Putamen (tissue), 1 donor: ENCODE measurements at places on chromosomes 11 and 22.

DNA sequence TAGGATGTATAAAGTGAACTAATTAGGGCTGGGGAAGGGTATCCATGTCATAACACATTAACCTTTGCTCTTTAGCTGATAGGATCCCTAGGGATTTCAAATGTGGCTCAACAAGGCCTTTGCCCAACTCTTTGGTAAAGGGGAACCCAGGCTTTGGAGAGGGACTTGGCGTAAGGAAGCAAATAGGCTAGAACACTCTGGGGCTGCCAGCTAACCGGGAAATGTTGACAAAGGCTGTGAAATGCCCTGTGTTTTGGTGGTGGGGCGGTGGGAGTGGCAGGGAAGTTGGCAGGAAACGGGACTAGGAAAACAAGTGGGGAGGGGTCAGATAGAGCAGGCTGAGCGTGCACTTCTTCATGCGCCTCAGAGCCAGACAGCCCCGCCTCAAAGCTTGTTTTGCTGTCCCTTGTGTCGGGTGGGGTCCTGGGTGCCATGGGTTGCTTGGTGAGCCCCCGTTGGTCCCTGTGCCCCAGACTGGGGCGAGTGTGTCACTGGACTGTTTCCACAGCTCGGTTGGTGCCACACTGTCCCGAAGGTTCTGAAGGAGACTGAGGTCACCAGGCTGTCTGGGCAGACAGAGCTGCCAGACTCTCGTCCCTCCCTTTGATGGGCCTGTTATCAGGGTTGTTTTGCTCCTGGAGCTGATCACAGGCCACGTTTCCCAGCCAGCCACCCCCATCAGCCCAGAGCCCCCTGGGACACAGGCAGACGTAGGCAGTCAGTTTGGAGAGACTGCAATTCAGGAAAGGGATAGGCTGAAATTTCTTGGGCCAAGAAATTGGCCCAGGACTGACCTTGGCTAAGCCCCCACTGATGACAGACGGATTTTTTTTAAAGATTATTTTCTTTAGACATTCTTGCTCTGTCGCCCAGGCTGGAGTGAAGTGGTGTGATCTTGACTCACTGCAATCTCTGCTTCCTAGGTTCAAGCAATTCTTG is 19.6 kb downstream of the KCTD21 start:
- DNase-seq, result no peak

DNA sequence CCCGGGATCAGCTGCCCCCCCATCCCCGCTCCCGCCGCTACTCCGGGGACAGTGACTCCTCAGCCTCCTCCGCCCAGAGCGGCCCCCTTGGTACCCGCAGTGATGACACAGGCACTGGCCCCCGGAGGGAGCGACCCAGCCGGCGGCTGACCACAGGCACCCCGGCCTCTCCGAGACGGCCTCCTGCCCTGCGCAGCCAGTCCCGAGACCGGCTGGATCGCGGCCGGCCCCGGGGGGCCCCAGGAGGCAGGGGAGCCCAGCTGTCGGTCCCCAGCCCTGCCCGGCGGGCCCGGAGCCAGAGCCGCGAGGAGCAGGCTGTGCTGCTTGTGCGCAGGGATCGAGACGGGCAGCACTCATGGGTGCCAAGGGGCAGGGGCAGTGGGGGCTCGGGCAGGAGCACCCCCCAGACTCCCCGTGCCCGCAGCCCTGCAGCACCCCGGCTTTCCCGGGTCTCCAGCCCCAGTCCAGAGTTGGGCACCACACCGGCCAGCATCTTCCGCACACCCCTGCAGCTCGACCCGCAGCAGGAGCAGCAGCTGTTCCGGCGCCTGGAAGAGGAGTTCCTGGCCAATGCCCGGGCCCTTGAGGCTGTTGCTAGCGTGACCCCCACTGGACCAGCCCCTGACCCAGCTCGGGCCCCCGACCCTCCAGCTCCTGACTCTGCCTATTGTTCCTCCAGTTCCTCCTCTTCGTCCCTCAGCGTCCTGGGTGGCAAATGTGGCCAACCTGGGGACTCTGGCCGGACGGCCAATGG is 3.9 kb downstream of the RASL10A start:
- DNase-seq, result no peak

GRCh38 chr22:18023509-18024275 is 669 bp downstream of the MICAL3 start:
- peak; percentile 87 for DNase-seq

GRCh38 chr11:20253796-20254195 is 93.5 kb upstream of the DBX1 start:
- no peak for DNase-seq

DNA sequence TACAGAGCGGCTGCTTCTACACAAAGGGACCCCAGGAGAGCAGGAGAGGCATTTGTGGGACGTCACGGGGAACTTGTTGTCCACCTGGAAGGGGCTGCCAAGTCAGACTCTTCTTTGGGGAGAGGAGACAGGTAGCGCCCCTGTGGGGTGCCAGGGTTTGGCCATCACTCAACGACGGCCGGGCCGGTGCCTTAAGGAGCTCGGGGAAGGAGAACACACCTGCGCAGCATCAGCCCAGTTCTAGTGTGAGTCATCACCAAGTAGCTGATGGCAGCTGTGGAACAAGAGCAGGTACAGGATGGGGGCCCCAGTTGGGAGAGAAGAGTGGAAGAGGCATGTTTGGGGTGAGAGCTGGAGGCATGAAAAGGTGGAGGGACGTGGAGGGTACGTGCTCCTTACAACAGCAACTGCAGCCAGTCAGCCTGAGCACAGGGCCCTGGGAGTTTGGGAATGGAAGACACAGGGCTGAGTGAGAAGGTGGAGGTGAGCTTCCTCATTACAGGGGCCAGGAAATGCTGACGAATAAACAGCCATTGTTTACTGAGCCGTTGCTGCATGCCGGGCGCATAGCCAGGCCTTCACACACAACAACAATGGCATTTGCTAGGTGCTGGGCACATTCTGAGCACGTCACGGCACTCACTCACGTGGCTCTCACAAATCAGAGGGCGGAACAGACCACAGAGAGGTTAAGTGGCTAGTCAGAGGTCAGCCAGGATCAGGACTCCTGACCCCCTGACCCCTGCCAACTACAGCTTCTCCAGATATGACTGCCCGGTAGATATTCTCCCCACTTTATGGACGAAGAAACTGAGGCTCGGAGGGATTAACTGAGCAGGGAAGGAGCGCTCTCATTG is 29.1 kb upstream of the TP53I11 start:
- no peak for DNase-seq

GRCh38 chr11:117838901-117839300 is 14.4 kb upstream of the FXYD2 start:
- no peak for DNase-seq

DNA sequence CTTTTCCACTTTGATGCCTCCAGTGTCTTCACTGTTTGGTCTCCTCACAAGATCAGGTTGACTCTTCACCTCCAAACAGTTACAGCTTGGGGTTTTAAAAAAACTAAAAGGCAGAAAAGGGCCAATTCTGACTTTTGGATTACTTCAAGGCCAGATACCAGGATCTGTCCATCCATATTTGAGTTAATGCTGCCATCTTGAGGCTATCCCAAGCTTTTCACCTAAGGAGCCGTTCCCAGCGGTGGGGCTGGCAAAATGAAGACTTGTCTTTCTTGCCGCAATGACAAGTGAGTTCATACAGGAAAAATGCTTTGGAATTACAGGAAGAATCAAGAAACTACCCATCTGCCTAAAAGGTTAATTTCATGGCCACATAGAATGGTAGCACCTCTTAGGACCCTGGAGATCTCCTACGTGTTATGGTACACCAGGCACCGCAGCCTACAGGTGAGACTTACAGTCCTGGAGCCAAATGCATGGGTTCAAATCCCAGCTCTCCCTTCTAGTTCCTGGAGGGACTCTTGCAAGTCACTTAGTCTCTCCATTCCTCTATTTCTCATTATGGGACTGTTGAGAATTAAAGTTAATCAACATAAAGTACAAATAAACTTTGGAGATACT is 6.0 kb upstream of the OR5B21 start:
- DNase-seq, result peak; percentile 63

- DNase-seq, result peak; percentile 97
Measured at GRCh38 chr11:61814958-61815789, 1.6 kb downstream of the FADS1 start.

GRCh38 chr11:33362051-33362910 is 105.1 kb downstream of the HIPK3 start:
- no peak for DNase-seq

DNA sequence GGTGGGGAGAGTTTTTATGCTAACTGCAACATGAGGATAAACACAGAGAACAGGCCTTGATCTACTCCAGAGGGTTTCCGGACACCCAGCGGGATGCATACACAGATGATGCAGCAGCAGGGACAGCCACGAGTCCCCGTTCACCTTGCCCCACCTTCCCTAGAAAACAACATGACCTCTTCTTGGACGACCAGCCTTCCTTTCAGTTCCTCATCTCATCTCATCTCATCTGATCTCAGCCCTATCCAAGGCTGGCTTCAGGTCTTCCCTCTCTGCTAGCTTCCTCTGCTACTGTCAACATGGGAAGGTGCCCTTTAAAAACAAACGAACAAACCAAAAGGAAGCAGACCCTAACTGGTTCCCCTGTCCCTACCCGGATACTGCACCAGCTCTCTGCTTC is 1356.2 kb downstream of the TBC1D22A start:
- no peak for DNase-seq

GRCh38 chr11:75845324-75845723 is 30.3 kb downstream of the UVRAG start:
- DNase-seq, result no peak

DNA sequence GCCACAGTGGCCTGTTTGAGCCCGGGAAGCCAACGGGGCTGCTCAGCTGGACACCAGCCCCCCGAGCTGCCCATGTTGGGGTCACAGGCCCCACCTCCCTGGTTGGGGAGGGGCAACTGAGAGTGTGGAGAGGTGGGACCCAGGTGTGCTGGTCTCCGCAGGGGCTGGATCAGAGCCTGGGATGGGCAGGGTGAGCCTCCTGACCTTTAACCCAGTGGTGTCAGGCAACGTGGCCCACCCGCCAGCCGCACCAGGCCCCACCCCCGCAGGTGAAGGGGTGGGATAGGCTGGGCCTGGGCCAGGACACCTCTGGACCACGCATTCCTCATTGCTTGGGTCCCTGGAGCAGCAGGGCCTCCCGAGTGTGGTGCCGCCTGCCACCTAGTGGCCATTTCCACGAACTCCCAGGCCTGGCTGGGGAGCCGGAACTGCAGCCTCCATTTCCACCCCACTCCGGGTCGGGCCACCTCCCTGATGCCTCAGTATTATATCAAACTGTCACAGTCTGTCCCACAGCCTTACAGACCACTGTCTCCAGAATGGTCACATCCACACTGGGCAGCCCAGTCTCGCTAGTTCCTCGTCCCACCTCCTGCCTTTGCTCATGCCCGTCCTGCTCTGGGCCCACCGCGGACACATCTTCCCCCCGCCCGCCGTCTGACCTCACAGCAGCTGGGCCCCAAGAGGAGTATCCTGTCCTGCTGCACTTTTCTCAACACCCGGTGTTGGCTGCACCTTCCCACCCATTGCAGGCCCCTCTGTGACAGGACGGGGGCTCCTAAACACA is 13.3 kb upstream of the PPP6R3 start:
- peak; percentile 47 for DNase-seq

GRCh38 chr22:27144321-27144720 is 486.9 kb downstream of the MIAT start:
- DNase-seq, result no peak

DNA sequence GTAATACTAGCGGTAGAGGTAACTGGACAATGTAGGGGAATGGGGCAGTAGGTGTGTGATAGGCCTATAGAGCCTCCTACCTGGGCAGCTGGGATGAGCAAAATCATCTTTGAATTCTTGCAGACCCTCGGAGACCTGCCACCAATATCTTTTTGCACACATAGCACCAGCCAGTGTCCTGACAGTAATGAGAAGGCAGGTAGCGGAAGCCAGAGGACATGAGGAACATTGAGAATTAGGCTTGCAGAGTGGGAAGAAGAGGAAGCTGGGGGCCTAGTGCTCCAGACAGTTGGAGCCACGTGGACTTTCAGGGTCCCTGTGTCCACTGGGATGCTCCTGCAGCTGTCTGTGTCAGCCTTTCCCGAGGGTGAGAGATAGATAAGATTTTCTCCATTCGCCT is 17.2 kb upstream of the SYT13 start:
- no peak for DNase-seq

DNA sequence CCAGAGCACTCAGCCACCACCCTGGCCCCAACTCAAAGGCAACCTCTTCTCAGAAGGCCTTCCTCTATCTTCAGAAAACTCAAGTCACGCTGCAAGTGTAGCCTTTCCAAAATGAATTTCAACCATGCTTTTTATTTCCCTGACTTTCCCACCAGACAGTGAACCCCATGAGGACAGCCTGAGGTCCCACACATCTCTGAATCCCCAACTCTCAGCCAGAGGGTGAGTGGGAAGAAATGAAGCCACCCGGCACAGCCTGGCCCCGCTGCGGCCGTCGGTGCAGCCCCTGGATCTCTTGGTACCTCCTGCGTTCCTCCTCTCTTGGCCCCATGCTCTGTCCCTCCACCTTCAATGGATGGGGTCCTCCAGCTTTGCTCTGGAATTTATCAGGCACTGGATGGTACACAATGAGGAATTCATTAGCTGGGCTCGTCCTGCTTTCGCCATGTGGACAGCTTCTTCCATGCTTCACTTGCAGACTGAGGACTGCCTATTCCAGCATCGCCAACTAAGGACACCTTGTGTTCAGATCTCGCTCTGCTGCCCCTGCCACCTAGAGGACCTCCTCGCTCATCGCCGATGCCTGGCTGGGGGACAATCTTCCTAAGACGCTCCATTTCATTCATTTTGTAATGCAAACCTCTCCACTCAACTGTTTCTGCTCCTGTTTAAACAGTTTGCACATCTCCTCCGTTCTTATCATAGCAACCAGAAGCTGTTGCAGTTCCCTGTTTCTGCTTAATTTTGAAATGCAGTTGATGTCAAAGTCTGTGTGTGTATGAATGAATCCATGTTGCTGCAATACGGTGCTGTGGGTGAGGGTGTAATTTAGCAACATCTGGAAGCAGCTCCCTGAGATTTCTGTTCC is 672.1 kb downstream of the TBC1D22A start:
- no peak for DNase-seq

- peak; percentile 81 for DNase-seq
Measured at GRCh38 chr11:60924110-60924905, at the start of gene TMEM132A. Gene TMEM132A (plus strand): TSS chr11:60924460. CDS start chr11:60924634, 174 bp downstream.

- DNase-seq, result no peak
Measured at GRCh38 chr11:104343578-104343977, 179.6 kb upstream of the PDGFD start.

GRCh38 chr22:22717664-22718063 is 73.2 kb downstream of the GGTLC2 start:
- DNase-seq, result no peak
